ENCODE measurements at places on chromosomes 4 and X.

- no peak for DNase-seq
Measured at GRCh38 chr4:142777045-142777743, 68.9 kb downstream of the INPP4B start.

- DNase-seq, result no peak
Measured at GRCh38 chr4:85431881-85432485, 43.0 kb upstream of the ARHGAP24 start.

GRCh38 chr4:137090951-137091350 is 441.3 kb downstream of the PCDH18 start:
- DNase-seq, result no peak

DNA sequence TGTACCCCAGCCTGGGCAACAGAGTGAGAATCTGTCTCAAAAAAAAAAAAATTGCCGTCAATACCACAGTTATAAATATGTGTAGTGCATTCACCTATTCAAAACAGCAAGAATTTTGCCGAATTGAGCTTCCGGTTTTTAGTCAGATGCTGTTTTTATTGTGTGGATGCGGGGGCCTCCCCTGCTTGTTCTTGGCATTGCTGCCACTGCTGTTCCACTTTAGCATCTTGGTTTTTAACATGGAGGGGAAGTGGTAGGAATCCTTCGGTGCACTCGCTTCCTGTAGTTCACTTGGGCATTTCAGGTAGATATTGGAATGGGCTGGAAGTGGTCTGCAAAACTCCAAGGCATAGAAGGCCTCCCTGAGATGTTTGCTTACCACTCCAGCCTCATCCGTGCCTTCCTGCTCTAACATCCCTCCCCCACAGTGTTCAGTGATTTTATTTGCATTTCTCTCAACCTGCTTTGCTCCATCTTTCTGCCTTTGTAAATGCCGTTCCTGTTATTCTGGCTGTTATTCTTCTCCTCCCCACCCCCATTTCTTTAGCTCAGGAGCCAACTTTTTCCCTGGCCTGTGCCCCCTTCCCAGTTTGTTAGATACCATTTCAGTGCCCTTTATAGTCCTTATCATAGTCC is 25.5 kb downstream of the MOB1B start:
- no peak for DNase-seq

GRCh38 chr4:153518001-153518400 is 51.8 kb downstream of the TMEM131L start:
- DNase-seq, result no peak

- no peak for DNase-seq
Measured at GRCh38 chrX:41189156-41189555, 103.9 kb downstream of the USP9X start.

DNA sequence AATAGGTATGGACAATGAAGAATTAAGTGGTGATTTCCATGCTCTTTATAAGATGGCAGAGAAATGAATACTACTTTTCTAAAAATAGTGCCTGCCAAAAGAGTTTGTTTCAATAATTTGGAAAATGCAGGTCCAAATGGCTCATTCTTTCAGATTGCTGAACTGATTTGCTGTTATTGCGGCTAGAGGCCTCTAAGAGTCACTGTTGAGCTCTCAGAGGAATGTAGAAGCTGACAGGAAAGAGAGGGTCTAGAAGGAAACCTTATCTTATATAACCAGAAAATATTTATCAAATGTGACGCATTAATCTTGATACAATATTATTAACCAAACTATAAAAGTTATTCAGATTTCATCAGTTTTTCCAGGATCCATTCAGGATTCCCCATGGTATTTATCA is 65.7 kb upstream of the PAGE1 start:
- DNase-seq, result no peak

GRCh38 chrX:37599729-37600128 is 28.3 kb downstream of the LANCL3 start:
- no peak for DNase-seq

Data from stimulated activated CD8-positive, alpha-beta memory T cell treated with anti-CD3 and anti-CD28 coated beads, Interleukin-7, amount 100 ng/mL, for 24 hours (primary cell).